ENCODE measurements at places on chromosomes 7 and 10. TPM values are rescaled to one million over a fixed set of nuclear protein-coding genes. Genes with fewer than 3 reads are reported as not detected.

Gene ADAMTS14
- not detected for total RNA-seq

Gene CALML5
- total RNA-seq: not detected

Gene SPDYE9
- total RNA-seq: not detected

Gene FOXK1
- total RNA-seq: 17.7 TPM

Gene LRIT1
- total RNA-seq: not detected

Gene SLC26A5
- total RNA-seq: 1.4 TPM

Gene PTN
- total RNA-seq: not detected

Gene PTPN12
- 34.0 TPM for total RNA-seq

Gene CPN1
- not detected for total RNA-seq

Gene ACBD7
- 0.60 TPM for total RNA-seq

Gene ADAM8
- total RNA-seq: 0.40 TPM

Gene IGF2BP3
- 23.1 TPM for total RNA-seq

Gene C10orf143
- 0.40 TPM for total RNA-seq

Gene BLVRA
- total RNA-seq: 20.0 TPM

Gene HOXA2
- total RNA-seq: 0.20 TPM

Gene SPDYE8
- total RNA-seq: not detected

Gene MEST
- total RNA-seq: 1.1 TPM

Gene GRM8
- total RNA-seq: not detected

Gene ZPBP
- not detected for total RNA-seq

Gene GCK
- total RNA-seq: 0.20 TPM

Gene AKR1D1
- total RNA-seq: not detected

Gene HOXA4
- total RNA-seq: 0.22 TPM

Gene CCNJ
- total RNA-seq: 41.7 TPM

Gene ADCY1
- 0.44 TPM for total RNA-seq

Gene SCIN
- total RNA-seq: not detected

Gene TUBAL3
- total RNA-seq: not detected

Gene ANKRD1
- total RNA-seq: 350 TPM

Gene FANK1
- total RNA-seq: 0.60 TPM

Gene C10orf53
- total RNA-seq: not detected

Gene A1CF
- not detected for total RNA-seq

Gene TRPV6
- not detected for total RNA-seq

Gene SH2D4B
- not detected for total RNA-seq

Gene MYPN
- total RNA-seq: not detected

Gene HTR5A
- total RNA-seq: not detected

Gene PAPOLB
- under 0.01 TPM for total RNA-seq

Gene NPY4R2
- total RNA-seq: not detected

Gene FAM24B
- total RNA-seq: 3.5 TPM

Gene CYP2C19
- not detected for total RNA-seq

Gene ZNF736
- total RNA-seq: 8.3 TPM

Gene OR9A2
- not detected for total RNA-seq

Gene KLF14
- not detected for total RNA-seq

Gene MLXIPL
- not detected for total RNA-seq

All from lung microvascular endothelial cell (primary cell).